ENCODE measurements at places on chromosomes 4 and X.

- no peak for DNase-seq
Observed at GRCh38 chr4:169952236-169953002, 73.8 kb downstream of the MFAP3L start.

GRCh38 chr4:151894246-151894645, 133.4 kb upstream of the GATB start:
- no peak for DNase-seq

DNA sequence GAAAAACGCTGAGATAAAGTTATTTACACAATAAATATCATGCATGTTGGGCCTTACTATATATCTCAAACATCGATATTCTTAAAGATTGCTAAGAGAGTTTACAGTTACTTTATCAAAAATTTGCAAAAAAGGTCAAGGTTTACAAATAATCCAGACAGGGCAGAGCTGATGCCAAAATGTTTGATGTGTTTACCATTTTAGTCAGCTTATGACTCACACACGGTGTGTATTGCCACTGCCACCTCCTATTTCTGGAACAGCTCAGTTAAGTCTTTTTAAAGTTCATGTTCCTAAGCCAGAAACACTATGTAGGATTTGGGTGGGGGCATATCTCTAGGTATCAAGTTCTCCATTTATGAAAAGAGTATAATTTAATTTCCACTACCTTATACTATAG, 580.6 kb downstream of the INPP4B start:
- DNase-seq = no peak

GRCh38 chr4:2691952-2692435, 64.1 kb downstream of the TNIP2 start:
- DNase-seq = no peak

DNA sequence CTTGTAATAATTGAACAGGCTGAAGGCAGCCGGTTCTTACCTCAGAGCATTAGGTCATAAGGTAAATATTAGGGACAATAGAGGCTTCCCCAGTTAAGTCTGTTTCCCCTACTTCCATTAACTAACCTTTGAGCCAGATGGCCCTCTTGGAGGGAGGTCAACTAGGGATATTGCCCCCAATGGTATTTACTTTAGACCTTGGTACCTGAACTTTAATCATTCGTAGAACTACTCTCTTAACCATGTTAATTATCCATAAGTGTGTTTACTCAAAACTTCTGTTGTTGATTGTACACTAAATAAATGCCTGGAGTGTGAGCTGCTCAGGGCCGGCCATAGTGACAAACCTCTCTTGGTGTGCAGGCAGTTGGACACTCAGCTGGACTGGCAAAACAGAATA, 1843.5 kb upstream of the AGA start:
- DNase-seq = no peak

- DNase-seq = no peak
Observed at GRCh38 chr4:182170417-182170935, 72.7 kb upstream of the TENM3 start.

- DNase-seq = no peak
Observed at GRCh38 chr4:176769514-176769913, 23.2 kb downstream of the VEGFC start.

- no peak for DNase-seq
Observed at GRCh38 chr4:184934961-184935360, 83.3 kb upstream of the HELT start.

- DNase-seq = no peak
Observed at GRCh38 chrX:39577206-39577984, 520.4 kb downstream of the BCOR start.

DNA sequence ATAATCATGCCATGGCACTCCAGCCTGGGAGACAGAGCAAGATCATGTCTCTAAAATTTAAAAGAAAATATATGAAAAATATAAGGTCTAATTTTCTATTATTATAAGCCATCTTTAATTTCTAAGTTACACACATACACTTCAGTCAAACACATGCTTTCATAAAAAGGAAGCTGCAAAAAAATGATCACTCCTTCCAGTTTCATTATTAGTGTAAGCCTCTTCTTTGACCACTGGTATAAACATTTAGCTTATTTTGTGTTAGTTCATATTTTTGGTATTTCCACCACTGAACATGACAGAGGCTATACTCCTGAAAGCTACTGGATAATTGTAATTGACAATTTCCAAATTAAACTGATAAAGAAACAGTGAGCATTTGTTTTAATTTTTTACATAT, 163.3 kb upstream of the USP38 start:
- no peak for DNase-seq

DNA sequence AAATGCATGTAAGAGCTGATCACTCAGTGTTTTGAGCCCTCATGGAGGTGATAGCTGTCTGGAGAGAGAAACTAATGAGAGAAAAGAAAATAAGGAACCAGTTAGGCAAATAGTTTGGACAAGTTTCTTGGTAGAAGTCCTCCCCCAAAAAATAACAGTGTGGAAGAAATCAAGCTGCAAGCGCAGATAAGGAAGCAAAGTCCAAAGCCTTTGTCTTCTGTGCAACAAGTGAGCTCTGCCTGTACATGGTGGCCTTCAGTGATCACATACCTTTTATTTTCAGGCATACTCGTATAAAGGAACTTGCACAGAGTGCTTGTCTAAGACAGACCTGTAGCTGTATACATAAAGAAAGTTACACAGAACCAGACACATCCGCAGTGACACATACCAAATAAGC, 2.5 kb upstream of the UGT2A3 start:
- no peak for DNase-seq

- DNase-seq = no peak
Observed at GRCh38 chr4:23818097-23818885, 71.6 kb downstream of the PPARGC1A start.

DNA sequence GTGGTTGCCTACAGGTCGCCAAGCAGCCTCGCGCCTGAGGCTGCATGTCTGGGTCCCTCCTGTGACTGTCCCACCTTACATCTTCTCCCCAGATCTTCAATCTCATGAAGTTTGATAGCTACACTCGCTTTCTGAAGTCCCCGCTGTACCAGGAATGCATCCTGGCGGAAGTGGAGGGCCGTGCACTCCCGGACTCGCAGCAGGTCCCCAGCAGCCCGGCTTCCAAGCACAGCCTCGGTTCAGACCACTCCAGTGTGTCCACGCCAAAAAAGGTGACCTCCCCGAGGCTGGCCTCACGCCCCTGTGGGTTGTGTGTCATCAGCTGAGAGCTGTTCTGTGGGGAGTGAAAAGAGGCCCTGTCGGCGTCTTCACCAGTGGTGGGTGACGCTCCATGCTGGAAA, 24.9 kb upstream of the HGFAC start:
- DNase-seq = no peak

- no peak for DNase-seq
Observed at GRCh38 chr4:32909736-32910135, 2189.6 kb downstream of the PCDH7 start.

- no peak for DNase-seq
Observed at GRCh38 chrX:141904262-141904661, 568 bp downstream of the MAGEC1 start.

GRCh38 chrX:41580423-41581064, 108.2 kb upstream of the GPR34 start:
- DNase-seq = no peak

- no peak for DNase-seq
Observed at GRCh38 chr4:19809989-19810388, 441.7 kb upstream of the SLIT2 start.

DNA sequence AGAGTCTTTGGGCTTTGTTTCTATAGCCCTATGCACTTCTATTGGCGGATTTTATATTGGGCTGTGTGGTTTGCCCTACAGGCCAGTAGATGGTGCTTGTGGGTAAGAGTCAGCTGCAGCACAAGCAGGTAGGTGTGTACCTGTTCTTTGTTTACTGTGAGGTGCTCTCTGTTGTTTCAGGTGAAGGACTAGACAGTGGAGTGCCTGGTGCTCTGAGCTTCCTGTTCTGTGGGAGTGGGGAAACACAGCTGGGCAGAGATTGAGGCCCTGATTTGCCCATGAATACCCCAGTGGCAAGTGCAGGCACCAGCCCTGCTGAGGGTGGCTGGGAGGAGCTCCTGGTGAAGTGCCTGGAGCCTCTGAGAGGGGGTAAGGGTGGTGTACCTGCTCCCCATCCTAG, 26.3 kb upstream of the UCP1 start:
- DNase-seq = no peak

DNA sequence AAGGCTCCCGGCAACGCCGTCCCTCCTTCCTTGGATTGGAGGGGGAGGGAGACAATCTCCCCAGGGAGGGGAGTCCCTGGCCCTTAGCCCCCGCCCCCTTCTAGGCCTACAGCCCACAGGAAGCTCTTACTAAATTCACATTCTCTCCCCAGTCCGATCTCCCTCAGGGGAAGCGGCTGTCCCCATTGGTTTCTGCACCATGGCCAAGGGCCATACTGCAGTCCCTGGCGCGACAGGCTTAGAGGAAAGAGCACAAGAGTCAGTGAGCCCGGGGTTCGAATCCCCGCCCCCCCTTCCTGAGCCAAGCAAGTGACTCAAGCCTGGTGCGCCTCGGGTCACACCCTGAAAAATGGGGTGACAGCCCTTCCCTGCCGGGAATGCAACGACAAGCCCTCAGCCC, 1.1 kb downstream of the ABLIM2 start:
- no peak for DNase-seq

- DNase-seq = no peak
Observed at GRCh38 chr4:168152837-168153500, 60.6 kb downstream of the ANXA10 start.

All from NCI-H1048 (cell line).